ENCODE measurements at places on chromosomes 2 and 18.
A peak's percentile ranks its signal among the peaks of the same experiment; 100 is the strongest.

DNA sequence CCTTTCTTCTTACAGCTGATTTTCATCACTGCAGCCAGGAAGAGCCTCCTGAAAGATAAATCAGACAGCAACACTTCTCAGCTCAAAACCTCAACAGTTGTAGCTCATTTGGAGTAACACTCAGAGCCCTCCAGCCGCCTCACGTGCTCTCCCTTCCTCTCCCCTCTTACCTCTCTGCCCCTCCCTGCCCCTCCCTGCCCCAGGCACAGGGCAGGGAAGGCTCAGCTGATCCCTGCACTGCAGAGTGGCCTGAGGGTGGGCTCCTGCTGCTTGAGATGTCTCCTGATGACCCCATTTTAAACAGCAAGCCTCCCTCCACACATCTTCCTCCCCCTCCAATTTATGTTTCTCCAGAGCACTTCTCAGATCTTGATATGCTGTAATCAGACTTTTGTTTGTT, 54.4 kb downstream of the SH3YL1 start:
- no peak for DNase-seq

GRCh38 chr2:185291035-185291647, 447.5 kb upstream of the FSIP2 start:
- no peak for DNase-seq

- DNase-seq, result no peak
Measured at GRCh38 chr2:179561702-179562101, 297.1 kb upstream of the SESTD1 start.

- DNase-seq, result no peak
Measured at GRCh38 chr18:78751664-78752063, 228.0 kb upstream of the SALL3 start.

DNA sequence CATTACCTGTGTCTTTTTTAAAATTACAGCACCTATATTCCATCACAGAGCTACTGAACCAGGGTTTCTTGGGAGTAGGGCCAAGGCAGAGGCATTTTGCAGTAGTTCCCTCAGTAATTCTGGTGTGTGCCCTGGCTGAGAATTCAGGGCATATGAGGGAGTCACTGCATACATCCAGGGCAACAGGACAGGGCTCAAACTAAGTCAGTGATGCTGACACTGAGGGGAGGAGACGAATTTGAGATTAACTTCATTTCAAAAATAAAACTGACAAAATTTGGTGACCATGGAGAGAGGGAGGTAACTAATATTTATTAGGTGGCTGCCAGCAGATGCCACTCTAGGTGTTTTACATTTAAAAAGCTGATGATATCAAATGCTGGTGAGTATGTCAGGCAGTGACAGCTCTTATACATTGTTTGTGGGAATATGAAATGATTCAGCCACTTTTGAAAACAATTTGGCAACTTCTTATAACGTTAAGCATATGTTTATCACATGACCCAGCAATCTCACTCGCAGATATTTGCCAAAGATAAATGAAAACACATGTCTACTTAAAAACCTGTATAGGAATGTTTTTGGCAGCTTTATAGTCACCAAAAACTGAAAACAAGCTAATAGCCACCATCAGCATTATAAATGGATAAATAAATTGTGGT, 20.3 kb downstream of the STRADB start:
- DNase-seq, result no peak

- DNase-seq, result no peak
Measured at GRCh38 chr2:173196080-173196479, 120.4 kb downstream of the MAP3K20 start.

DNA sequence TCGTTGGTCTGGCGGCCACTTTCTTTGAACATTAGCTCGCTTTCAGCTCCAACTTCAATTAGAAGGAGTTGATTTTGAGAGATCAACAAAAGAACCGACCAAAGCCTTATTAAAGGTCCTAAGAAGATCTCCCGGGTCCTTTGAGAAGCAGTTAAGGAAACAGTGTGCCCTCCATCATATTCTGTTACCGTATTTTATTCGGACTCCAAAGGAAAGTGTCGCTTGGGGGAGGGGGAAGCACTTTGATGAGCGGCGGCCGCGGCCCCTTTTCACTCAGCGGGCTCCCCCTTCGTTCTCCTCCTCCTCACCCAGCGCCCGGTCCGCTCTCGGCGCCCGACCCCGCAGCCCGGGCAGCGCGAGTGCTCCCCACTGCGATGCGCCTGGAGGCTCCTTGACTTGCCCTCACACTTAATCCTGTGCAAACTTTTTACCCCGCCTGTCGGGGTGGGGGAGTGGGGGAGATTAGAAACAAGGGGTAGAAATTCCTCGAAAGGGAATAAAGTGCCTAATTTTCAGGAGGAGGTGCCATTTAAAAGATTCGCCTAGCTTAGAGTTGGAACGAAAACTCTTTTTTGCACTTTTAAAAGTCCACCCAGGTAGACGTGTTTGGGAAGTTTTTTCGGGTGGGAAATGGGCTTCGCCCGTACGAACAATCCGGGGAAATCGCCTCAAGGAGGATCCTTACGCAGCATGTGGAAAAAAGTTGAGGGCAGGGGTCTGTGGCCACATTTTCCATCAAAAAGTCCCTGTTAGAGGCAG, 1.2 kb upstream of the OTX1 start:
- DNase-seq, result no peak

GRCh38 chr2:58221909-58222308, 19.2 kb downstream of the FANCL start:
- no peak for DNase-seq

DNA sequence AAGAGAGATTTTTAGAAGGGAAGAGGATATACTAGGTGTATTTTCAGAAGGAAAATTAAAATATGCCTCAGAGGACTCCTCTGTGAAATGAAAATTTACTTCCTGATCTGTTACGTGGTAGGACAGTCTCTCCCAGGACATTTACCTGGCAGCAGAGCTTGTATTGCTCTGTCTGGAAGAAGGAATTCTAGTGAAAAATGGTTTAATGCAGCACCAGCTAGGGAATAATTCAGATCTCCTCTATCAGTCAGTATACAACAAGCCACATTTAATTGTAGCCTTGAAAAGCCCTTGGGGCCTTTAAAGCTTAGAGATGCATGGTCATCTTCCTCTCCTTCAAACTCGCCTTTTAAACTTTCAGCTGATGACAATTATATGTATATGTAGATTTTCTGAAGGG, 49.6 kb downstream of the PIK3C3 start:
- DNase-seq, result no peak

- DNase-seq, result no peak
Measured at GRCh38 chr18:49673281-49673680, 111.4 kb downstream of the LIPG start.

DNA sequence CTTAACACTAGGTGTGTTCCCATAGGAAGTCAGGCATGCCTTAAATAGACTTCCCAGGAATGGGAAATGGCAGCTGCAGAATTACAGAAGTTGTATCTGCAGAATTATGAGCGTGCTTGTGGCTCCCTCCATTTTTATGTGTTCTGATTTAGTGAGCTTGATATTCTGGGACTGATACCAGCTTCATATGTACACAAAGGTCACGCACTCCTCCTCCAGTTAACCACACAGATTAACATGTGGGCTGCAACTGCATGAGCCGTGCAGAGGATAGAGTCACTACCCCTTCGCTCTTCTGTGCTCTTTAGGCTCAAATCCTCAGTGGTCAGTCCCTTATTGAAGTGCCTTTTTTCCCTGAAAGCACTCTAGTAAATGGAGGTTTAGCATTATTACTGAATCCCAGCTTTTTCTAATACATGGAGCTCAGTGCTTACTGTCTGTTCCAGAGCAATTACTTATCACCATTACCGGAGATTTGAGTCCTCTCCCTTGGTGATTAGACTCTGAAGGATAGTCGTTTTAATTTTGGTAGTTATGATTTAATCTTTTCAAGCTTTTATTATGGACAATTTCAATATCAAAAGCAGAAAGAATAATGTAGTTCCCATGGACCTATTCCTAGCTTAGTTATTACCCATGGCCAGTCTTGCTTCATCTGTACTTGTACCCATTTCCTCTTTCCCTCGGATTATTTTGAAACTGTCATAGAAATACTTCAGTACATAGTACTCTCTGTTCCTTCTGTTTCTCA, 238.3 kb downstream of the PRKCE start:
- no peak for DNase-seq

DNA sequence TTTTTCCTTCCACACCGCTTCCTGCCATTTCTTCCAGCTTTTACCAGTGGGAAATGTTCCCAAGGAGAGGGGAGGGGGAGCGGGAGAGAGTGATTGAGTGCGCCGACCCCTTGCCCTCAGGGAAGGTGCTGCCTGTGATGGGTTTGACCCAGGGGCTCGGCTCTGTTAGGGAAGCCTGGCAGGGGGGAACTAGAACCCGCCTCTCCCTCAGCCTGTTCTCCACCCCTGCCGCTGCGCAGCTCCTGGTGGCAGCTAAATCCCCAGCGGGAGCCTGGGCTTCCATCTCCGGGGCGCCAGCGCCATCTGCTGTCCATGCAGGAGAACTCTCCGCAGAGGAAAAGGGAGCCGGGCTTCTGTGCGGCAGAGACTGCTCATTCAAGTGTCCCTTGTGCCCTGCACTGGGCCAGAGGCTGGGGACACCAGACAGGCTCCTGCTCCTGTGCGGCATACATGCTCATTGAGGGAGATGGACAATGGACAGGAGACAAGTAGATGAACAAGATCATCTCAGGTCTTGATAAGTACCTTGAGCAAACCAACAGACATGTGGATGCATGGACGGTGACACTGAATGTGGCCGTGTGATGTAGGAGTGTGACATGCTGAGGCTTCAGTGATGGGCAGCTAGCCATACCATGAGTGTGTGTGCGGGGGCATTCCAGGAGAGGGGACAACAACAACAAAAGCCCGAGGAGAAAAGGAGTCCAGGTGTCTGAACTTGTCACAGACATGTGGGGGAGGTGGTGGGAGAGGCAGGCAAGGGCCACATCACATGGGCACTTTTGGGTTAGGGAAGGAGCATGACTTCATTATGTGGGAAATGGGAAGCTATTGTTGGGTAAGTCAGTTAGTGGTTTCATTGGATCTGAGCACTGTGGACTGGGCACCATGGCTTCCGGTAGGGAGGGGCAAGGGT, 13.3 kb downstream of the CHPF start:
- peak; percentile 87 for DNase-seq

DNA sequence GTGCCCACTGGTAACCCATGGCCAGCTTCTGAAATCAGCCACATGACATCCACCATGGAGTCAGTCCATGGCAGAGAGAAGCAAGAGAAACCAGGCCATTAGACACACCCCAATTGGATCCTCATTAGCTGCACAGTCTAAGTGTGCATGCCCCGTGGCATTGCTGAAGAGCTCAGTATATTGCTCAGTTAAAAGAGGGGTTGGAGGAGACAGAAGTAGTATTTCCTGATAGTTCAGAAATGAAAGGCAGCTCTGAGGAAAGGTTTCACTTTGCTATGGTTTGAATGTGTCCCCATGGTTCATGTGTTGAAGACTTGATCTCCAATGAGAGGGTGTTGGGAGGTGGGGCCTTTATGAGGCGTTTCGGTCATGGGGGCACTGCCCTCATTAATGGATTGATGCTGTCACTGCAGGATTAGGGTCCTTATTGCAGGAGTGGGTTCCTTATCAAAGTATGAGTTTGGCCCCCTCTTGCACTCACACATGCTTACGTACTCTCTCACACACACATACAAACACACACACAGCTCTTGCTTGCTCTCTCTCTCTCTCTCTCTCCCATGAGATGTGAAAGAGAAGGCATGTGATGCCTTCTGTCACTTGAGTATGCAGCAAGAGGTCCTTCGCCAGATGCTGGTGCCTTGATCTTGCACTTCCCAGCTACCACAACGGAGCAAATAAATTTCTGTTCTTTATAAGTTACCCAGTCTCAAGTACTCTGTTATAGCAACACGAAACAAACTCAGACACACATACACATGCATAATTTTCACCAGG, 58.0 kb downstream of the TMEM163 start:
- DNase-seq, result no peak

GRCh38 chr18:49368876-49369440, 91.5 kb downstream of the DYM start:
- DNase-seq, result no peak

- no peak for DNase-seq
Measured at GRCh38 chr2:68992933-68993332, 18.5 kb downstream of the GKN1 start.

DNA sequence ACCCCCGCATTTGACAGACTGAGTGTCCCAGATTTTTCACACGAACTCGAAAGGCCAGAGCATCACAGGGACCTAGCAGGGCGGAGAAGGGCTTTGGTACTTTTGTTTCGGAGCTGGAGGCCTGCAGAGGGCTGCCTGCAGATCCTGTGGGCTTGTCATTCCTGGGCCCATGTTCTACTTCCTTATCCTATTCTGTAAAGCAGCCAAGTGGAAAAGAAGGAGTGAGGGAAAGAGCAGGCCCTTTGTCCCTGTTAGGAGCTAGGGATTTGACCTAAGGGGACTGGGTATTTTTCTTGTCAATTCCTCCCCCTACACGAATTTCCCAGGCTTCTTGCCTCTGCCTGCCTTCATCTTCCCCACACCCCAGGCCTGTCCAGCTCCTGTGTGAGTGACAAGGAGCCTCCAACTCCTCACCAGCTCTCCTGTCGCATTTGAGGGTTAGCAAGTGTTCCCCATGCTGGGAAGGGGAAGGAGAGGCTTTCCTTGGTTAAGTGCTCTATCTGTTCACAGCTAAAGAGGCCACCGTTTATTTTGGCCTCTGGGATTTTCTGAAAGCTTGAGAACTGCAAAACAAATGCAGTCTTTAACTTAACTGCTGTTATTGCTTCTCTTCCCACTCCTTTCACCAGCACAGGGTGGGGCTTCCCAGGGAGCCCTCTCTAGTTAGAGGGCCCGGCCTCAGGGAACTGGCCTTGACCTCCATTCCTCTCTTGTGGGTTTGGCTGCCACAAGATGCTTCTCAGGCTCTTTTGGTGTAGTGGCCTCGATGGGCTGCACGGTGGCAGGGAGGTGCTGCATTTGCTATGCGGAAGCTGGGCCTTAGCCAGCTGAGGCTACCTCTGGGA, 61.2 kb downstream of the SGPP2 start:
- no peak for DNase-seq

- DNase-seq, result no peak
Measured at GRCh38 chr2:38450509-38450908, 73.4 kb upstream of the ATL2 start.

DNA sequence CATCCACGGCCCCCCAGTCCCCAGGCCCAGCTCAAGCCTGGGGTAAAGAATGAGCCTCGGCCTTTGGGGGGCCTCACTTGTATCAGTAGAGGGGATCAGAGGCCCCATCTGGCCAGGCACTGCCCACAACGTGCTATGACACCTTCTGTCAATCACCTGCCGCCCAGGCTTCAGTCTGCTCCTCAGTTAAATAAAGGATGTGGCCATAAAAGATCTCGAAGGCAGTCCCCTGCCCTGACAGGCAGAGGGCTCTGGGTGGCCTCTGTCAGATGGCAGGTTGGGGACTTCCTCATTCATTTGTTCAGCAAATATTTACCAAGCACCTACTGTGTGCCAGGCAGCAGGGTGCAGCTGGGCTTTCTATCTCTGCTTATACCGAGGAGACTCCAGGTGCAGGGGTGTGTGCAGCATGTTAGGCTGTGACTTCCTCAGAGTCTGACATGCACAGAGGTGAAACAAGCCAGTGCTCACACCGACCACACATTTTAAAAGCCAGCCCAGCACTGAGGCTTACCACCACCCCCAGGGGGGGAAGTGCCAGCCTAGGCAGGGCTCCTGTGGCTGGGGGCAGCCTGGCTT, 166.4 kb downstream of the GALNT1 start:
- no peak for DNase-seq

GRCh38 chr2:17813010-17813741, 3.1 kb upstream of the MSGN1 start:
- no peak for DNase-seq

- DNase-seq, result no peak
Measured at GRCh38 chr2:12579018-12579417, 137.7 kb upstream of the TRIB2 start.

GRCh38 chr2:168620554-168620953, 164.5 kb downstream of the CERS6 start:
- DNase-seq, result no peak

- DNase-seq, result no peak
Measured at GRCh38 chr18:13608791-13609532, 117.4 kb downstream of the FAM210A start.

All from CD8-positive, alpha-beta memory T cell (primary cell).